Activated naive CD8-positive, alpha-beta T cell treated with anti-CD3 and anti-CD28 coated beads, Interleukin-2, amount 10 ng/mL, durations not matched to agents 7 days and 5 days (primary cell): ENCODE measurements at places on chromosomes 4 and X. TPM values are rescaled to one million over a fixed set of nuclear protein-coding genes. Genes with fewer than 3 reads are reported as not detected.

GRCh38 chr4:8403173-8403753 lies 37.3 kb downstream of the ACOX3 start:
- DNase-seq = peak; percentile 64

- DNase-seq = no peak
Observed at GRCh38 chr4:115664285-115664684, 550.9 kb upstream of the NDST4 start.

DNA sequence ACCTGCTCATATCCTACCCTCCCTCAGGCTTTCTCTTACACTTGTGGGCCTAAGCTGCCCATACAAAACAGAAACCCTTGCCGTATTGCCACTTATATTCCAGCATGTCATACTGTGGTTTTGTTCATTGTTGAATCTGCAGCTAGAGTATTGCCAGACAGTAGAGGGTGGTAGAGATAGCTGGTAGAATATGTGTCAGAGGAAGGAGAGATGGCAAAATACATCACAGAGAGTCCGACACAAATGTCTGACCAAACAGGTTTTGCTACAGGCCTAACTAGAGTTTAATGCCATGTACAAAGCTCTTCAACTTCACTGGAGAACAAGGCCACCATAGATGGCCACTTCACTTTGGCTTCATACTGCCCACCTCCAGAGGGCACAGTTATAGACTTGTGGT lies 160.1 kb downstream of the EFHC2 start:
- no peak for DNase-seq

- no peak for DNase-seq
Observed at GRCh38 chr4:86155766-86156165, 204.1 kb downstream of the MAPK10 start.

GRCh38 chr4:168930413-168931196 lies 79.5 kb downstream of the CBR4 start:
- DNase-seq = no peak

RASSF6 gene
- total RNA-seq = 0.06 TPM

- DNase-seq = peak; percentile 65
Observed at GRCh38 chr4:157220371-157220881, at the start of gene GRIA2. GRIA2 (plus strand) TSS chr4:157220728; CDS start chr4:157221043, 315 bp downstream.

DNA sequence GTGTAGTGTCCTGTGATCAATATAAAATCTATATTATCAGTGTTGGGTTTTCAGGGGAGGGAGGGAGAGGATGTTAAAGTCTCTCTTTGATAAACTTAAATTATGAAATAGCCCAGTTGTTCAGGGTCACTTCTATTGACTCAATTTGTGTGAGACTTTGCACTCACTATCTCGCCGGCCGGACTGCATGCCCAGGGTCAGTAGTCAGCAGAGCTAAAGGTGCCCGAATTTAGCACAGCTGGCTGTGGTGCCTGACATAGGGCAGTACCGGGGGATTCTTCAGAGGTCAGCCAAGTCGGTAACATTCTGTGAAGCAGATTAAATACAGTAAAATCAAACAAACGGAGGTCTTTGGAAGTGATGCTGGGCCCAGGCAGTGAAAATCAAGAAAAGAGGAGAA lies 19.2 kb downstream of the GABRQ start:
- no peak for DNase-seq
